ENCODE measurements at places on chromosomes 16 and 17.

- no peaks in the 10 kb centered on the region for H3K27me3 ChIP-seq
- no peak overlapping the region for H3K4me3 ChIP-seq
- no peaks in the 10 kb centered on the region for H3K36me3 ChIP-seq
- no peaks in the 10 kb centered on the region for H3K4me1 ChIP-seq
Observed at GRCh38 chr16:89164436-89164835, 7.1 kb upstream of the CDH15 start.

GRCh38 chr16:19840524-19841110 is 44.0 kb downstream of the GPRC5B start:
- no peak overlapping the region for H3K4me3 ChIP-seq
- no peaks in the 10 kb centered on the region for H3K4me1 ChIP-seq
- H3K36me3 ChIP-seq = no peaks in the 10 kb centered on the region
- DNase-seq = no peak
- no peaks in the 10 kb centered on the region for H3K27me3 ChIP-seq

DNA sequence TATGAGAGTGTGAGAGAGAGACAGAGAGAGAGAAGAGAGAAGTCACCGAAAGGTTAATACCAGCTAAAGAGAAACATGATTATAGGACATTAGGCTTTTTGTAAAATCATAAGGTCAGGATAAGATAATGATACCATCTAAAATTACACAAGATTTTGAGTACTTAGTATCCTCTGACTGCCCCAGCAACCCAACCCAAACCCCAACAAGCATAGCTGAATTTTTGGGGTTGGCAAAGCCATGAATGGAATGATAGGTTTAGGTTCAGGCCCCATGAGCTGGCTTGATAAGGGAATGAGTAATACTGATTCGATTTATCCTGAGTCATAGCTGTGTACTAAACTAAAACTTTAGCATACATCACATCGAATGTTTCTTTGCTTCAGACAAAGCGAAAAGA is 259.5 kb downstream of the IRX3 start:
- no peaks in the 10 kb centered on the region for H3K27me3 ChIP-seq
- no peak overlapping the region for H3K4me3 ChIP-seq
- H3K4me1 ChIP-seq = no peaks in the 10 kb centered on the region
- DNase-seq = no peak
- no peak overlapping the region for H3K27ac ChIP-seq

- no peaks in the 10 kb centered on the region for H3K36me3 ChIP-seq
- H3K27me3 ChIP-seq = no peaks in the 10 kb centered on the region
- H3K27ac ChIP-seq = no peak overlapping the region
- DNase-seq = no peak
Observed at GRCh38 chr16:29192329-29193247, 207.7 kb downstream of the LAT start.

- DNase-seq = no peak
- H3K27me3 ChIP-seq = no peaks in the 10 kb centered on the region
- H3K4me1 ChIP-seq = no peaks in the 10 kb centered on the region
- H3K27ac ChIP-seq = no peak overlapping the region
Observed at GRCh38 chr17:61073799-61074513, 325.7 kb upstream of the TBX2 start.

DNA sequence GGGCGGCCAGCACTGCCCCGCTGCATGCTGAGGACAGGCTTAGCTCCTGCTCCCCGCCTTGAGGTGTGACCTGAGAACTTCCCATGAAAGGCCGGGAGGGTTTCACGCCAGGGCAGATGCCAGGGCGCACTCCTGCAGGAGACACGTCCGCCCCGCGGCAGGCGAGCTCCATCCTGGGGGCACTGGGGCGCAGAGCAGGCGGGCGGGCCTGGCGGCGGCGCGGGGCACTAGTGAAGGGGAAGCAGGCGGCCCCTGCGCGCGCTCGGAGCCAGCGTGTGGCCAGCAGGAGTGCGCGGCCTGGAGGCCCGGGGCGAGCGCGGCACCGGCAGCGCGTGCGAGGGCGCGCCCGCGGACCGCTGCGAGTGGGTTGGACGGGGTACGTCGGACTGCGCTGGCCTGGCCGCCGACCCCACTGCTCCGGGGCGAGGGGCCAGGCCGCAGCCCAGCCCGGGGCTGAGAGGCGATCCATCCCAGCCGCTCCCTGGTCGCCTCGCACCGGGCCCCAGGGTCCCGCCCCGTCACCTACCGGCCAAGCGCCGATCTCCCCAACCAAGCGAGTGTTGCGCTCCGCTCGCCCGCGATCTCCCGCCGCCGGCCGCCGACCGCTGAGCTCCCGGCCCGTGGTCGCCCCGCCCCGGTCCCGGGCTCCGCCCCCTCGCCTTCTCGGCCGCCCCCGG is at the start of gene MAP3K14:
TSS of gene MAP3K14 (minus strand) at position 587 of the 677 bp plus-strand sequence. CDS start 26,275 bp downstream, outside the sequence.
- peak within 1 kb of the TSS; percentile 96 for H3K27ac ChIP-seq
- no peaks in the 10 kb centered on the region for H3K36me3 ChIP-seq
- peak; percentile 38 for DNase-seq
- H3K27me3 ChIP-seq = no peaks in the 10 kb centered on the region

DNA sequence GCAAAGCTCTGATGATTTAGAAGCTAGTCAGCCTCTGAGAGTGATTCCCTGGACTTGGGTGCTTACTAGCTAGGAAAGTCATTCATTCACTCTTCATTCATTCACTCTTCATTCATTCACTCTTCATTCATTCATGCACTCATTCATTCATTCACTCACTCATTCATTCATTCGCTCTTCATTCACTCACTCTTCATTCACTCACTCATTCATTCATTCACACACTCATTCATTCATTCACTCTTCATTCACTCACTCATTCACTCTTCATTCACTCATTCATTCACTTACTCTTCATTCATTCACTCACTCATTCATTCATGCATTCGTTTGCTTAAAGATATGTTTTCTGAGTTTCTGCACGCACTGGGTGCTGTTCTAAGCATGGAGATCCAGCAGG is 292.7 kb upstream of the TNRC6C start:
- no peak for DNase-seq
- H3K4me3 ChIP-seq = no peak overlapping the region
- no peaks in the 10 kb centered on the region for H3K36me3 ChIP-seq
- H3K27ac ChIP-seq = no peak overlapping the region
- no peaks in the 10 kb centered on the region for H3K27me3 ChIP-seq

DNA sequence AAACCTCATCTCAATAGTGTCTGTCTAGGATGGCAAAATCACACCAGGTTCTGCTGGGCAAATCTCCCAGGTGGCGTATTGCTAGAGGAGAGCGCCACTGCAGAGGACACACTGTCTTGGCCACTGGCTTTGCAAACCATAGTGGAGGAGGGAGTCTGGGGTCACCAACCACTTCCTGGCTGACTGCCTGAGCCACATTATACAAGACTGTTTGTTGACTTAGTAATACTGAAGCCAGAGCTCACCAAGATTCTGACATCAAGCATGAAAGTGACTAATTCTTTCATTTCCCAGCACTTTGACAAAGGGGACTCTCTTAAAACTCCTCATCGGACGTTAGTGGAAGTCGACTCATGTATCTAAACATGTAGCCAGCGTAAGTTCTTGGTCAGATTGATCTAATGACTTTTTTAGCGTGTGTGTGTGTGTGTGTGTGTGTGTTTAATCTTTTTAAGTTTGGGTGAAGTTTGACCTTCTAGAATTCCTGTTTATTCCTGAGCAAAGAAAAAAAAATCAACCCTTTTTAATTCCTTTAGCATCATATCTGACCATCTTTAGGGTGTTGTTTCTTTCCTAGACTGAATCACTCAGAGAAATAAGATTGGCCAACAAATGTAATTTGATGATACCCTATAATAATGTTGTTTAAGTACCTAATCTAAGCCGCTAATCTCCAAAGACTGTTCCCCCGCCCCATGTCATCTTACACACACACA is 13.7 kb downstream of the PITPNC1 start:
- H3K27ac ChIP-seq = peak overlapping the region; percentile 41
- H3K27me3 ChIP-seq = no peaks in the 10 kb centered on the region
- DNase-seq = peak; percentile 76
- H3K4me1 ChIP-seq = peaks cover 13% of the 10 kb centered on the region

- H3K27ac ChIP-seq = peak overlapping the region; percentile 77
- no peaks in the 10 kb centered on the region for H3K36me3 ChIP-seq
- DNase-seq = no peak
- no peaks in the 10 kb centered on the region for H3K27me3 ChIP-seq
- H3K4me3 ChIP-seq = peak overlapping the region; percentile 90
- peaks cover 5% of the 10 kb centered on the region for H3K4me1 ChIP-seq
Observed at GRCh38 chr17:81635973-81636504, 873 bp downstream of the NPLOC4 start.

DNA sequence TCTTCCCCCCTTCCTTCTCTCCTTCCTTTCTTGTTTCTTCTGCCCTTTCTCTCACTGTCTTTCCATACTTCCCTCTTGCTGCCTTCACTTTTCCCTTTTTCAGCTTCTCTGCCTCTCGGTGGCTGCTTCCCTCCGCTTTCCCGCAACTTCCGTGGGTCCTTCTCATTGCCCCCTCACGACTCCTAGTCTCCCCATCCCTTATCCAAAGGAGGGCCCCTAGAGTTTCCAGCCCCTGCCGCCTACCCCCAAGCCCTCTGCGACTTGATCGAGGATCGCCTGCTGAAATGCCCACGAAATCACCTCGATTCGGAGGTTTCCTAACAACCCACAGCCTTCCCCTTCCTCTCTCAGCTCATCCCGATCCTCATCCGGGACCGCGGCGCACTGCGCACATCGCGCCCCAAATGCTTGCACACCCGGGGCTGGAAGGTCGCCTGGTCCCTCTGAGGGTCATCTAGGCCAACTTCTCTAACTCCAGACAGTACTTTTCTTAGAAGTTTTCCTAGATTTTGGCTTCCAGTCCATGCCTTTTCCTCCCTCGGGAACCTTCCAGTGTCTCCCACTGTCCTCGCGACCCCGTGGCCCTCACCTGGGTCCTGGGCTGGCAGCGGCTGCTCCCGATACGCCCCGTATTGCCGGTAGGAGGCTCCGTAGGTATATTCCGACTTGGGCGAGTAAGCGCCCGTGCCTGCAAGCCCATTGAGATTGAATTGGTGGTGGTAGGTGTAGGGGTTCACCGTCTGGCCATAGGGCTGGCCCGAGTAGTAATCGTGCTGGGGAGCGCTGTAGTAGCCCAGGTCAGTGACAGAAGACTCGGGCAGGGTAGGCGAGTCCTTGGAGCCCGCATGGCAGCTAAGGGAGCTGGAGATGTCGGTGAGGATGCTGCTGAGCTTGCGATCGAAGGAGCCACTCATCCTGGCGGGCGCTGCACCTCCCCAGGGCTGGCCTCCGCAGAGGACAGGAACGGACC is 654 bp downstream of the DLX3 start:
- DNase-seq = no peak
- peaks cover 16% of the 10 kb centered on the region for H3K4me1 ChIP-seq
- peak overlapping the region; percentile 29 for H3K4me3 ChIP-seq
- H3K36me3 ChIP-seq = no peaks in the 10 kb centered on the region

DNA sequence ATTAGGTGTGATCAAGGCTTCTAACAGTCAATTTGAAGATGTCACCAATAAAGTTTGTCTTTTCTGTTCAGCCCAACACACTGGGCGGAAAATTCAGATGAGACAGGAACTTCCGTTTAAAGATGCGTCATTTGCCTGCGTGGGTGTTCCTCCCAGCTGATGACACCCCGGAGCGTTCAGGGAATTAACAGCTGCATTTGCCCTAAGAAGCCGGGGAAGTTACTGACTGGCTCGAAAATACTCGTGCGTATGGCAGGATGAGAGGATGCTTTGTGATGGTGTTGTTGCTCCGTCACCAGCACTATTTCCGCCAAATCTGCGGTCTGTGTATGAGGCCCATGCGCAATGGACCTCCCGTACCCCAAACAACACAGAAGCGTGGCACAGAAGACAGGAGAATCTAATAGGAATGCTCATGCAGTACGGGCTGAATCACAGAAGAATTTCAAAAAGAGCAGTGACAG is 11.9 kb upstream of the PVALEF start:
- no peaks in the 10 kb centered on the region for H3K4me1 ChIP-seq
- H3K27me3 ChIP-seq = no peaks in the 10 kb centered on the region

GRCh38 chr17:16988749-16989229 is 16.9 kb upstream of the TNFRSF13B start:
- no peak overlapping the region for H3K27ac ChIP-seq
- DNase-seq = no peak
- H3K4me3 ChIP-seq = no peak overlapping the region
- no peaks in the 10 kb centered on the region for H3K36me3 ChIP-seq
- no peaks in the 10 kb centered on the region for H3K27me3 ChIP-seq

GRCh38 chr16:3292604-3293003 is 9.3 kb downstream of the ZNF263 start:
- DNase-seq = no peak
- H3K27ac ChIP-seq = no peak overlapping the region
- peaks cover 36% of the 10 kb centered on the region for H3K36me3 ChIP-seq
- H3K27me3 ChIP-seq = no peaks in the 10 kb centered on the region

- no peak for DNase-seq
- H3K4me1 ChIP-seq = peaks cover 3% of the 10 kb centered on the region
- H3K36me3 ChIP-seq = no peaks in the 10 kb centered on the region
- H3K4me3 ChIP-seq = no peak overlapping the region
- peak overlapping the region; percentile 31 for H3K27ac ChIP-seq
Observed at GRCh38 chr16:48291303-48291702, 44.0 kb upstream of the ABCC11 start.

DNA sequence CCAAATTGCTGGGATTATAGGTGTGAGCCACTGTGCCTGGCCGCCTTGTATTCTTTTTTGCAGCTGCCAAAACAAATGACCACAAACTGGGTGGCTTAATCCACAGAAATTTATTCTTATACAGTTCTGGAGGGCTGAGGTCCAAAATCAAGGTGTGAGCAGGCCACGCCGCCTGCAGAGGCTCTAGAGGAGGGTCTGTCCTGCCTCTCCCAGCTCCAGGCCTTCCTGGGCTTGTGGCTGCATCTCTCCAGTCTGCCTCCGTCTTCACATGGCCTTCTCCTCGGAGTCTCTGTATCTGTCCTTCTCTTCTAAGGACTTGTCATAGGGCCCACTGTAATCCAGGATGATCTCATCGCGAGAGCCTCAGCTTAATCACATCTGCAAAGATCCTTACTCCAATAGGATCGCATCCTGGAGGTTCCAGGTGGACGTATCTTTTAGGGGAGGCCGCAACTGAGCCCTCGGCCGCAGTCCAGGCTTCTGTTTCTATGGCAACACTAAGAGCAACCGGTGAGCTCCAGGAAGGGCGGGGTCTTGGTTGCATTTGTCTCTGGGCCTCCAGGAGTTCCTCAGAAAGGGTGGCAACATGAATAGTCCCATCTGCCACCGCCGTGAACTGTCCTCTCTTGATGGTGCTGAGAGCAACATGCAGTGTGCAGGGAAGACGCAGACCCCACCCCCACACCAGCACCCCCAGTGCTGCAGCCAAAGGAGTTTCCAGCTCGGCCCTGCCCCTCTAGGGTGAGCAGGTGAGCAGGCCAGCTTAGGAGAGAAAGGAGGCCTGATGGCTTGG is 29.5 kb upstream of the CREBBP start:
- no peaks in the 10 kb centered on the region for H3K4me1 ChIP-seq
- no peak overlapping the region for H3K27ac ChIP-seq
- H3K36me3 ChIP-seq = no peaks in the 10 kb centered on the region
- H3K27me3 ChIP-seq = no peaks in the 10 kb centered on the region

GRCh38 chr17:77410470-77410869 is 269.7 kb downstream of the SEC14L1 start:
- DNase-seq = no peak
- H3K36me3 ChIP-seq = no peaks in the 10 kb centered on the region
- H3K27me3 ChIP-seq = no peaks in the 10 kb centered on the region
- peaks cover 13% of the 10 kb centered on the region for H3K4me1 ChIP-seq
- peak overlapping the region; percentile 78 for H3K27ac ChIP-seq
- H3K4me3 ChIP-seq = no peak overlapping the region

All from prostate gland (tissue), 2 donors.